GM12878 (cell line): ENCODE measurements at places on chromosomes 16 and 17. TPM values are rescaled to one million over a fixed set of nuclear protein-coding genes. Genes with fewer than 3 reads are reported as not detected.

DNA sequence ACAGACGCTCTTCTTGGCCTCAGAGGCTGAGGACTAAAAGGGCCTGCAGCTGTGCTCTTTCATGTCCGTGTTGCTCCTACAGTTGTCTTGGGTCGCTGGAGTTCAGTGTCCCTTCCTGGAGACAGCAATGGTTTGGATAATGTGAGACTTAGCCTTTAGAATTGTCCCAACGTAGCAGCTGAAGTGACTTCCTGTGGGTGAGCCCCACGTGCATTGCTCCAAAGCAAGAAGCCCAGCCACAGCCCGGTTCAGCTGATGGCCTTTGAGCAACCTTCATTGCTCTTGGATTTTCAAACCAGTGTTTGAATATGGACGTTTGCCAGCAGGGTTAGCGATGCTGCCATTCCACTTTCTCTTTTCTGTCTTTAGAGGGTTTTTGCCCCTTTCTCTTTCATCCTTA, 19.7 kb downstream of the TMEM11 start:
- H3K4me3 ChIP-seq, result no peak overlapping the region
- H3K4me1 ChIP-seq, result no peaks in the 10 kb centered on the region
- no peaks in the 10 kb centered on the region for H3K27me3 ChIP-seq
- no peak for DNase-seq
- peaks cover 21% of the 10 kb centered on the region for H3K36me3 ChIP-seq
- H3K27ac ChIP-seq, result no peak overlapping the region

DNA sequence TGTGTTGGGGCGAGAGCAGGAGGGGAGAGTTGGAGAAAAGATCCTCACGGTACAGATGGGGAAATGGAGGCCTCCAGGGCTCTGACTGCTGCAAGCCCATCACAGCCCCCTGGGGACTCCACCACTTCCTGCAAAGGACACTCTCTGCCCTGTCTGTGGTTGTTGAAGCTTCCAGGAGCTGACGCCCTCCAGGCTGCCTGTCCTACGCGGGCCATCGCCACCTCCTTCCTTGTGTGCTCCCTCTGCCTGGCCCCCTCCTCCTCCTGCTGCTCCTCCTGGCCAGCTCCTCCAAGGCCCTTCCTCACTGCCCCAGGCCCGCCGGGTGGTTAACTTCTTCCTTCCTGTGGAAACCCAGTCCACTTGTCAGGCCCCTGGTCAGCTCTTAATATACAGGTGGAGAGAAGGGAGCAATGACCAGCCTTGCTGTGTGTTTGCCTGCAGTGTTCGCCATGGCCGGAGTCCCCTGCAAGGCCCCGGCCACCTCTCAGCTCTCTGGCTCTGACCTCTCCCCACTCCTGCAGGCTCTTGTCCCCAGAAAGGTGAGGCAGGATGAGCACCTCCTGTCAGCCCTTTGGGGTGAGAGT, 18.4 kb upstream of the STAC2 start:
- H3K4me1 ChIP-seq, result peaks cover 9% of the 10 kb centered on the region
- DNase-seq, result no peak
- no peaks in the 10 kb centered on the region for H3K36me3 ChIP-seq
- H3K27me3 ChIP-seq, result no peaks in the 10 kb centered on the region; the same call in none of the 2 replicates
- no peak overlapping the region for H3K4me3 ChIP-seq

GRCh38 chr16:81292936-81293335, 21.8 kb upstream of the GAN start:
- H3K4me3 ChIP-seq, result no peak overlapping the region
- no peaks in the 10 kb centered on the region for H3K4me1 ChIP-seq
- H3K27ac ChIP-seq, result no peak overlapping the region
- no peaks in the 10 kb centered on the region; the same call in 1 of the 2 replicates for H3K27me3 ChIP-seq

- no peak overlapping the region for H3K4me3 ChIP-seq
- DNase-seq, result no peak
- H3K27ac ChIP-seq, result no peak overlapping the region
- no peaks in the 10 kb centered on the region for H3K27me3 ChIP-seq
- H3K4me1 ChIP-seq, result no peaks in the 10 kb centered on the region
Measured at GRCh38 chr17:53193044-53193443, 629.7 kb upstream of the KIF2B start.

GRCh38 chr16:87874639-87875427, 5.5 kb upstream of the SLC7A5 start:
- H3K4me3 ChIP-seq, result no peak overlapping the region
- H3K36me3 ChIP-seq, result no peaks in the 10 kb centered on the region
- no peaks in the 10 kb centered on the region for H3K27me3 ChIP-seq
- no peak overlapping the region for H3K27ac ChIP-seq

The FKBP10 gene
- 3.8 and 4.2 TPM in 2 replicates for total RNA-seq

DNA sequence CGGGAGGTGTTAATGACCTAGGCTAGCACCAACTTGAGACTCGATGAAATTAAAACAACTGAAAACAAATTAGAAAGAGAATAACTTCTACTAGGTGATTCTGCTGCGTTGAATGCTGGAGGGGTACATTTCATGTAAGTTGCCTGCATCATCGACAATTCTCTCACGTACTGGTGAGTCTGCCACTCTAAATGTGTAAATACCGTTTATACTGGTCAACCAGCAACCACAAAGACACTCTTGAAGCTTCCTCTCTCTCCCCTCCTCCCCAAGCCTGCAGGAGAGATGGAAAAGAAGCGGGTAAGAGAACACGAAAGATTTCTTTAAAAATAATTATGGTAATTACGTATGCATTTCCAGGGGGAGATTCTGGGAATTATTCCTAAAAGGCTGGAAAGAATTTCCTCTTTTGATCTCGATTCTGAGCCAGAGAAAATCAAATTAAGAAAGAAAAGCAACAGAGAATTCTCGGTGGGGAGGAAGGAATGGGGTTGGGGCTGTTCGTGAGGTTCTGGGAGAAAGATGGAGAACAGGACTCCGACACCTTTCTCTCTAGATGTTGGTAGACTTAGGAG, 68.6 kb upstream of the MRTFB start:
- H3K4me1 ChIP-seq, result peaks cover 41% of the 10 kb centered on the region
- DNase-seq, result no peak
- H3K4me3 ChIP-seq, result no peak overlapping the region
- H3K27ac ChIP-seq, result no peak overlapping the region
- no peaks in the 10 kb centered on the region for H3K27me3 ChIP-seq
- no peaks in the 10 kb centered on the region for H3K36me3 ChIP-seq

DNA sequence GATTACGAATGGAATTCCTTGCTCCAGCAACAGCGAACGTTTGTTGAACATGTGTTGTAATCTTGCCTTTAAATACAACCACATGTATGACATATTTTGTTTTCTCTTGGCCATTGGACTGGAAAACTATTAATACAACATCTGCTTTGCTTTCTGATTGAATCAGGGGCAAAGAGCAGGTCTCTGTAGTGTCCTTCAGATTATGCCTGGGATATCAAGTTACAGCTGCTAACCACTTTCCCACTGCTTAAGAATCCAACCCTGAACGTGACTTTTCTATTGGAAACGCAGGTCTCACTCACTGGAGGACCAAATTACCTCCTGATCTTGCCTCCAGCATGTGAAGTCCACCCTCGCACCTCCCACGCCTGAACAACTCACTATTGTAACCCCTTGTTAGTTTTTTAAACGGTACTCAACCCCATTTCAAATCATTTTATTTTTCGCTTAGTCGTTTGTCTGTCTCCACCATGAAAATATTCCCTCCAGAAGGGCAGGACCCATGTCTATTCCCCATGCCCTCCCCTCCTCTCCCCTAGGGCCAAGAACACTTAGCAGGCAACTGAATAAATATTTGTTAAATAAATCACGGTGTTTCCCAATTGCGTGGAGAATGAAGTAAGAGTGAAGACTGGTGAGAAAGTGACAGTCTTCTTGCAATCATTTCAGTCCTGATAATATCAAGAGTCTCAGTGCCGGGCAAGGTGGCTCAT, 57.4 kb upstream of the MRTFB start:
- no peaks in the 10 kb centered on the region for H3K36me3 ChIP-seq
- H3K4me3 ChIP-seq, result no peak overlapping the region
- no peaks in the 10 kb centered on the region for H3K4me1 ChIP-seq

The HOXB8 gene
- 0.21 TPM in 1 of 2 replicates, not detected in the other for total RNA-seq

DNA sequence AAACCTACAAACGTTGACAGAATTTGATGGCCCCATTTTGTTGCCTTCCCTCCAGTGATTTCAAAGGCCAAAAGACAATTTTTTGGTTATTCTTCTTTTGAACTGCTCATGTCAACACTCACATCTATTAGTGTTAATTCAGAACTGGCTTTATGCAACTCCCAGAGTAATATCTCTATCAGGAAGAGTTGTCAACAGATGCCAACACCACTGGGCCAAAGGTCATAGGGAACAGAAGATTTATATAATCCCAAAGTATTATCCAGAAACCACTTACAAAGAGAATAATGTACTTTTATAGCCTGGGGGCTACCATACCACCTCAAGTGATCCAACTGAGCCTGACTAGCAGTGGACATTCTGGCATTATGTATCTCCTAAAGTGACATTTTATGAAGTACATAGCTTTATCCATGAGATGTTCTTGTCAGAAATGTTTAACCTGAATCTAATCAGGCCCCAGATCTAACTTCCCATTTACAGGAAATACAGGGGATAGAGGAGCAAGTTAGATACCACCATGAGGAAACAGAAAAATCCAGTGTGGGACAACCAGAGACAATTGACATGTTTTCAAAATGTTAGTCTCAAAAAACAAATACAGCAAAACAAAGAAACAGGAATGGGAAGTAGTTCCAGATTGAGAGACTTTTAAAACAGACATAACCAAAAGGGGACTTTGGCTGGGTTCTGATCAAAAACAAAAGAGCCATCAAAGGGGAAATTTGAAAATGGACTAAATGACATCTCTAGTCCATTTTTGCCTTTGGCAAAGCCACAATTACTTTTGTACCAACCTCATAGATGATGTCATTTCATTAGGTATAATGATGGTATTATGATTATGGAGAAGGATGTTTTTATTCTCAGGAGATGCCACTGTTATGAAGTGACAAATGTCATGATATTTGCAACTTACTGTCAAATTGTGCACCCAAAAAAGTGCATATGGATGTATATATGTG, 18.5 kb downstream of the FAM117A start:
- peak overlapping the region; percentile 92 for H3K27ac ChIP-seq
- peak overlapping the region; percentile 66 for H3K4me3 ChIP-seq
- peaks cover 76% of the 10 kb centered on the region for H3K4me1 ChIP-seq
- no peak for DNase-seq
- no peaks in the 10 kb centered on the region for H3K27me3 ChIP-seq
- H3K36me3 ChIP-seq, result no peaks in the 10 kb centered on the region

DNA sequence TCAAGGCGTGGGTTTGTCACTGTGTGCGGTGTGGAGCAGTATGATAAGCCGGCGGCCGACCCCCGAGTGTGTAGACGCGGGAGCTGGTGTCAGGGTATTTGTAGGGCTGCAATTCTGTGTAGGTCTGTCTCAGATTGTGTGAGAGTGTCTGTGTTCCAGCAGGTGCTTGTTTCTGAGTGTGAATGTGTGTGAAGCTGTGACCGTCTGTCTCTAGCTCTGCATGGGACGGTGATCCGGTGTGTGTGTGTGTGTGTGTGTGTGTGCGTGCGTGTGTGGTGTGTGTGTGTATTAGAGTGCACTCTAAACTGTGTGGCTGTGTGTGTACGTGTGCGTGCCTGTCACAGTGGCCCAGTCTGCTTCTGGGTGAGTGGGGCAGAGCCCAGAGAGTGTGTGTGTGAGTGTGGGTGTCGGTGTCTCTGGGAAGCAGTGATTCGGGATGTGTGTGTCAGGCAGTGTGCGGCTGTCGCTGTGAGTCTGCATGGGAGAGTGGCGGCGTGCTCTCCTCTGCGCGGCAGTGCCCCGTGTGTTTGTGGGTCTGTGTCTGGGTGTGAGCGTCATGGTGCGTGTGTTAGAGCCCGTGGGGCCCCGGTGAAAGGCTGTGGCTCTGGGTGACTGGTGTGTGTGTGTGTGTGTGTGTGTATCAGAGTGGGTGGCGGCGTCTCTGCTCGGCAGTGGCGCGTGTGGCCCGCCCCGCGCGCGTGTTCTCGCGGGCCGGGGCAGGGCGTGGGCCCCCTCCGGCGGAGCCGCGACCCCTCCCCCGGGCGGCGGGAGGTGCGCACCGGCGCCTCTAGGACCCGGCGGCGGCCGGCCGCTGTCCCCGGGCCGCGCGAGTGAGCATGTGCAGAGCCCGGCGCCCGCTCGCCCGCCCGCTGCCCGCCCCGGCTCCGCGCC, at the start of gene WSCD1:
WSCD1 (plus strand) TSS at position 841 of the 891 bp plus-strand sequence. CDS start 10,280 bp downstream, outside the sequence.
- H3K27ac ChIP-seq, result no peak within 1 kb of the TSS
- no peak within 1 kb of the TSS for H3K4me3 ChIP-seq
- no peaks in the 10 kb centered on the region for H3K36me3 ChIP-seq
- H3K4me1 ChIP-seq, result no peaks in the 10 kb centered on the region

DNA sequence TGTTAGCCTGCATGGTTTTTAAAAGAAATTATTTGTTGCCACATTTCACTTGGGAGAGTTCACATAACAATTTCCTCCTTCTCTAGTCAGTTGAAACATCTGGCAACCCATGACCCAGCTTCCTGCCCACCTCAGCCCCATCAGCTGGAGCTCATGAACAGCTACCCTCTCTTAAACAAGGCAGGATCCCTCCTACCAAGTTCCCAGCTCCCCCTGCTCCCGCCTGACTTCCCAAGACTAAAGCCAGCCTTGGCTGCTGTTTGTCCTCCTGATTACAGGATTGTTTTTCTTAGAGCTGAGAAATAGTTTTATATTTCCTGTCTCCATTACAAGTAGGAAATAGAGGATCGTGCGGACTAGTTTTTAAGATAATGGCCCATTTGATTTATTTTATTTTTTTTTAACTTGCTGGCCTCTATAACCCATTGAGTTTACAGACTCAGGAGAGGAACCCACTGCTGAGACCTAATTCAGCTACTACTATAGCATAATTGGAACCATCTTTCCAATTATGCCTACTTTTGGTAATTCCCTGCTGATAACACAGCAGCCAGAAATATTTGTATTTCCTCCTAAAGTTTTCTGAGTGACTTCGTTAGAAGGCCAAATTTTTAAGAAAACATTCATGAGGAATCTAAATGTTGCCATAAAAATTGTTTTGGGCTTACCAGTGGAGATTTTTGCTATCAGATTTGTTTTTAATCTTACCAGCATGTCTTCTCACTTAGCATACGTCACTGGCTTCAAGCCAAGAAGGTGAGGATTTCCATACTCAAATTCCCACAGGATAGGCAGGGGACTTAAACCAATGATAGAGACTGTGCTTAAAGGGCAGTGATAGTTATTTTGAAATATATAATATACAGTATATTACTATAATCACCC, 90.0 kb downstream of the ELAC2 start:
- H3K27me3 ChIP-seq, result no peaks in the 10 kb centered on the region
- H3K4me3 ChIP-seq, result no peak overlapping the region
- H3K27ac ChIP-seq, result no peak overlapping the region
- no peak for DNase-seq
- H3K36me3 ChIP-seq, result no peaks in the 10 kb centered on the region

DNA sequence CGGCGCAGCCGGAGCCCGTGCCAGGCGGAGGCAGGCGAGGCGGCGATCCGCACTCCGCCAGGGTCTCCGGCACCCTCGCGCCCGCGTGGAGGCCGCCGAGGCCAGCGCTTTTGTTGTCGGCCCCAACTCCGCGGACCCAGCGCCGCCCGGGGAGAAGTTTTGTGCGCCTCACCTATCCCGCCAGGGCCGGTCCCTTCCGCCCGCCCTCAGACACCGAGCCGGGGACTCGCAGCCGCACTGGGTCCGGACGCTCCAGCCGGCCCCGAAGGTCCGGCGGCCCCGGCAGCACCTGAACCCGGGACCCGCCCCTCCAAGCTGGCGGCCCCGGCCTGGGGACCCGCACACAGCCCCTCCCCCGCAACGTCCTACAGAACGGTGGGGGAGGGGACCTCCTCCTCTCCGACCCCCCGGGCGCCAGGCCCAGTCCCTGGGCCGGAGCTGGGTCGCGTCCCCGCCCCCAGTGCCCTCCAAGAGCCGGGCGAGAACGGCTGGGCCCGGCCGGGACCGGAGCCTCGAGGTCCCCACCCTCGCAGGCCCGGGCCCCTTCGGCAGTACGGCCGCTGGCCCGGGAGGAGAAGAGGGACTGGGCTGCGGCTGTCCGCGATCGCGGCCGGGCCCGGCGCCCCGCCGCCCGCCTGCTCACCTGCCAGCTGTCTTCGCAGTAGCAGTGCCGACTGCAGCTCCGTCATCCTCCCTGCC, 698 bp downstream of the UBE2G1 start:
- DNase-seq, result no peak
- peaks cover 11% of the 10 kb centered on the region for H3K4me1 ChIP-seq
- no peaks in the 10 kb centered on the region; the same call in 1 of the 2 replicates for H3K36me3 ChIP-seq
- H3K27ac ChIP-seq, result peak overlapping the region; percentile 88
